SK-N-MC (cell line): ENCODE measurements at places on chromosomes 12 and 14.

DNA sequence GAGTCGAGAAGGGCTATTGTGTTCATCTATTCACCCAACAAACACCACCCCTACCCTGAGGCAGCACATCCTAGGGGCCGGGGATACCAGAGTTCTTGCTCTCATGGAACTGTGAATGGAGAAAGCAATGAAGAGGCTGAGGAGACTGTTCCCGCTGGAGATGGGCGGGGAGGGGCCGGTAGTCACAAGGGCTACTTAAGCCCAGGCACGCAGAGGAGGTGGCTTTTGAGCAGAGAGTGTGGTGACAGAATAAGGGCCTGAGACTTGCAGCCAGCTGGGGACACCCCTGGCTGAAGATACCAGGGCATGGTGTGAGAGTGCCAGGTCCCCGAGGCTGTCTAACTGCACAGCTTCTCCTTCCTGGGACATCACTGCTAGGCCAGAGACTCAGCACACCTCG is 114.1 kb upstream of the EVL start:
- no peak for DNase-seq

GRCh38 chr12:109160433-109160832 is 44.0 kb downstream of the ACACB start:
- DNase-seq, result no peak

- DNase-seq, result no peak
Observed at GRCh38 chr12:48631071-48631470, 51.0 kb downstream of the KANSL2 start.

GRCh38 chr12:98373025-98373554 is 142.3 kb upstream of the TMPO start:
- DNase-seq, result peak; percentile 81

GRCh38 chr14:65599375-65599774 is 186.8 kb downstream of the FUT8 start:
- DNase-seq, result no peak

GRCh38 chr12:123115409-123116121 is 35.3 kb downstream of the PITPNM2 start:
- no peak for DNase-seq

DNA sequence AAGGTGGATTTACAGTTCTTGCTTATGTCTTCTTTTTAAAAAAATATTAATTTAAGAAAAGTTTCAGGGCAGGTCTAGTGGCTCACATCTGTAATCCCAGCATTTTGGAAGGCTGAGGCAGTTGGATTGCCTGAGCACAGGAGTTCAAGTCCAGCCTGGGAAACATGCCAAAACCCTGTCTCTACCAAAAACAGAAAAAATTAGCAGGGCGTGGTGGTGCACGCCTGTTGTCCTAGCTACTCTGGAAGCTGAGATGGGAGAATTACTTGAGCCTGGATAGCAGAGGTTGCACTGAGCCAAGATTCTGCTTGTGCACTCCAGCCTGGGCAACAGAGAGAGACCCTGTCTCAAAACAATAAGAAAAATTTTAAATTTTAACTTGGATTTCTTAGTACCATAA is 5.4 kb upstream of the TAS2R46 start:
- no peak for DNase-seq

DNA sequence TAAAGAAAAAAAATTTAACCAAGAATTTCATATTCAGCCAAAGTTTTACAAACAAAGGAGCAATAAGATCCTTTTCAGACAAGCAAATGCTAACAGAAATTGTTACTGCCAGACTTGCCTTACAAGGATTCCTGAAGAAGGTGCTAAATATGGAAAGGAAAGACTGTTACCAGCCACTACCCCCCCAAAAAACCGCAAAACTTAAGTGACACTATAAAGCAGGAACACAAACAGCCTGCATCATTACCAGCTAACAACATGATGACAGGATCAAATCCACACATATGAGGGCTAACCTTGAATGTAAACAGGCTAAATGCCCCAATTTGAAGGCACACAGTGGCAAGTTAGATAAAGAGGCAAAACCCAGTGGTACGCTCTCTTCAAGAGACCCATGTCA is 55.7 kb downstream of the APOBEC1 start:
- no peak for DNase-seq

GRCh38 chr12:49131894-49132461 is 783 bp upstream of the TUBA1B start:
- DNase-seq, result peak; percentile 66

GRCh38 chr14:79600406-79600805 is 610.9 kb downstream of the DIO2 start:
- DNase-seq, result no peak

DNA sequence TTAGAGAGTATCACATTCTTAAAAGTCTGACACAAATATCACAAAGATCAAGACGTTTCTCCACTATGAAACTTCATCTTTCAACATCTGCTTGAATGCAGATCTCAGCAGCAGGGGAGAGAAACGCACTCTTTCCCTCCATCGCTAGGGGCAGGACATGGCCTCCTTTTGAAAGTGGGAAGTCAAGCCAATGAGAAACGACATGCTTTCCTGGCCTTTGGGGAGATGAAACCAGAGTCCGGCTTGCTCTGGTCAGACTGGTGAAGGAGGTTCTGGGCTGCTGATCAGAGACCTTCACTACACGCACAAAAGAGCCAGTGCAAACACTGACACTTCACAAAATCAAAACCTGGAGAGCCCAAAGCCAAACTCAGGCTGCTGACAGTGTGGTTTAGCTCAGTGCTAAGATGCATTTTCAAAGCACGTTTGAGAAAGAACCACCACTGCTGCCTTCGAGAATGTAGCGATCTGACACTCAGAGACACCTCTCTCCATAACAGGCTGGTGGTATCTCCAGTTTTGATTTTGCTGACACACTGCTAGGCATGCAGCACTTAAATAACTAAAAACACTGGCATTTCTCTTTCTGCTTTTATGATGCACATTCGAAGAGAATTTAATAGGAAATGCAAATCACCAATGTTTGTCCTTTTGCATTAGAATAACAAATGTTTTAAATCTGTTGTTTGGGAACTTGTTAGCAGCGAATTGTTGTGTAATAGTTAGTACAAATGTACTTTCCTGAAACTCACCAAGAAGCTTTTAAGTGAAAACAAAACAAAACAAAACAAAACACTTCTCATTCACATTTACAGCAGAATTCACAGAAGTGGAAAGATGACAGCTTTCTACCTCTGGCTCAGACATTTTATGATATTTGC is 93.9 kb upstream of the OVCH1 start:
- no peak for DNase-seq

DNA sequence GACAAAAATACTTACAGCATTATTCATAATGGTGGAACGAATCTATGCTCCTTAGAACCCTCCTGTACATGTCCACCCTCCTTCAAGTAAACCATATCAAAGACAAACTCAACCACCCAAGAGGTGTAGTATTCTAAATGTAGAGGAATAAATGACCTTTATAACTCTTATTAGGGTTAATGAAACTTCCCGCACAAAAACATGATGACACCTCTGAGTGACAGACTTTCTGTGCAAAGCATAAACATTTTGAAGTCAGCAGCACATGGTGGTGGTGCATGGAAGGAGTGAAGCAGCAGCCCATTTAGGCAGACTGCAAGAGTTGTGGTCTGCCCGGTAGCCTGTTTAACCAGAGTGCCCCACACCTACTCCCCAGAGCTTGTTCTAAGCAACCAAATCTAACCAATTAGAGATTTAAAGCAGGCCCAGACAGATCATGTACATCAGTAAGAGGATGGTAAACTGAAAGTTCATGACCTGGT is 615 bp upstream of the ASB8 start:
- no peak for DNase-seq

GRCh38 chr14:96240641-96241040 is 15.4 kb upstream of the BDKRB1 start:
- DNase-seq, result no peak

DNA sequence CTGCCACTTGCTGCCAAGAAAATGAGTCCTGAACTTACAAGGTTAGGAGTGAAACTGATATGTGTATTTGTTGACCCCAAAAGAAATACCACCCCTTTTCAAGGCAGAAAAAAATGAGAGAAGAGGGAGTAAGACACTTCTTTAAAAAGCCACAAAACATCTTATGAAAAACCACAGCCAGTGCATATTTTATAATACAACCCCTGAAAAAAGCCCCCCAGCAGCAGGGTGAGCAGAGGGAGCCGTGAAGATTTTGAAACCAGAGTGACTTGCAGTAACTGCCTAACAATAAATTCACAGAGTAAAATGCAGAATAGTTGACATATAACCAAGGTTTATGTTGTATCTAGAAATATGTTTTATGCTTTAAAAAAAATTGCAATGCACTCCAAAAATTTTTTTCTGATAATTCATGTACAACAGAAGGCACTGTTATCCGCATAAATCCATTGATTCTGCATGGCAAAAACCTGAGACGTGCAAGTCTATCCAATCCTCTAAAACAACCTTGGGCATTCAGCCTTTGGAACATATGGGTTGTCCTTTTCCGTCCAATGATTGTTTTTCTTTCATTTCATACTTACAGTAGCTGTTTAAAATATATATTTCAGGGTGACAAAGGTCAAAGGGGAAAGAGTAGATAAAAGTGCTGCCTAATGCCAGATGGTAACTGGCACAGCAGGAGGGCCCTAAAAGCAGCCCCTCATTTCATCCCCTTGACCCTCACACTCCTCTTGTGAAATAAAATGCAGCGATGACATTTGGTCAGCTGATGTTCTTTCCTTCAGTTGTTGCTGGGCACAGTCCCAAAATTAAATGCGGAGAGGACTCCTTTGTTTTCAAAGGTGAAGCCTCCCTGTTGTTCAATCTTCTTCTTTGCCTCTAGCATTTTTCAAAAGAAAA is 65.3 kb downstream of the IPO8 start:
- no peak for DNase-seq

DNA sequence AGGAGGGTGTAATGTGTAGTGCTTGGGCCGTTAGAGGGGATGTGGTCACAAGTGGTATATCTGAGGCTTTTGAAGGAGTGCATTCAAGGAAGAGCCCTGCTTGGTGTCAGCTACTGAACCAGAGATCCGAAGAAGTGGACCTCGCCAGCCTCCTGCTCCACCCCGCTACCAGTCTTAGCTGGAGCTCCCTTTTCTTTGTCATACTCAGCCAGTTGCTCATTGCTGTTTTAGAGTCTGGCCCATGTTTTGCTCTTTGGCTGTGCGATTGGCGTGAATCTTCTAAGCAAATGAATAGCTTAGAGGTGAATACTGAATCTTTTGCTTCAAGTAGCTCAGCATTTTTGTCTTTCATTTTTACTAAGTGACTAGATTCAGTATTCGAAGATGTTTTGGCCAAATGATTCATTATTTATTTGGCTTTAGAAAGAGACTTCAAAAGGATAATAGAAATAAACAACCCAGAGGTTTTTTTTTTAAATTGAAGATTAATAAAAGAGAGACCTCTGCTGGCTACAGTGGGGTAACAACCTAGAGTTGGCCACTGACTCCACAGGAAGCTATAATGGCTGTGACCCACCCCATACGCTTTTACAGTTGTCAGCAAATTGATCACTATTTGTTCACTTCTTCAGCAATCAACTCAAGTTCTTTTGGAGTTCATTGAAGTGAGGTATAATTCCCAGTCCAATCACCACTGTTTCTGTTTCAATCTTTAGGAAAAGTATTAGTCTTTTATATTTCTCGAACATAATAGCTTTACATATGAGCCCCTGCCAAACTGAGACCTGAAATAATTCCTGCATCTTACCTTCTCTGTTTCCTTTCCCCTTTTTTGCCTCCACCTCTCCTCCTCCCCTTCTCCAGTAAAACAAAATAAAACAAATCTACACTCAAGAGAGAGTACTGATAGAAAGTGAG is 19.9 kb downstream of the CDKN1B start:
- DNase-seq, result no peak

DNA sequence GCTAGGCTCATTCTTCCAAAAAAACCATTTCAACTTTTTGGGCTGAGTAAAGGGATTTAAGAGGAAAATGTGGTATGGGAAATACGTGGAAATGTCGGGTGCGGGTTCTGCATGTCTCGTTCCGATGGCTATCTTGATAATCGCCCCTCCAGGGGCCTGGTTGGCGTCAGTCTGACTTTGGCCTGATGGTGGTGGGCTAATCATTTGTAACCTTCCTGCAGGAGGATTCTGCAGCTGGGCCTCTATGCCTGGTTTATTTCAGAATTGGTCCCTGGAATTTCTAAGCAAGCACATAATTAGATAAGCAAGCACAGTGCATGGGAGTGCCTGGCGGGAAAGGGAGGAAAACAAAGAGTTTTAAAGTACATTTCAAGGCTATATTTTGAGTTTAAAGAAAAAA is 14.8 kb upstream of the SLC4A8 start:
- DNase-seq, result no peak

DNA sequence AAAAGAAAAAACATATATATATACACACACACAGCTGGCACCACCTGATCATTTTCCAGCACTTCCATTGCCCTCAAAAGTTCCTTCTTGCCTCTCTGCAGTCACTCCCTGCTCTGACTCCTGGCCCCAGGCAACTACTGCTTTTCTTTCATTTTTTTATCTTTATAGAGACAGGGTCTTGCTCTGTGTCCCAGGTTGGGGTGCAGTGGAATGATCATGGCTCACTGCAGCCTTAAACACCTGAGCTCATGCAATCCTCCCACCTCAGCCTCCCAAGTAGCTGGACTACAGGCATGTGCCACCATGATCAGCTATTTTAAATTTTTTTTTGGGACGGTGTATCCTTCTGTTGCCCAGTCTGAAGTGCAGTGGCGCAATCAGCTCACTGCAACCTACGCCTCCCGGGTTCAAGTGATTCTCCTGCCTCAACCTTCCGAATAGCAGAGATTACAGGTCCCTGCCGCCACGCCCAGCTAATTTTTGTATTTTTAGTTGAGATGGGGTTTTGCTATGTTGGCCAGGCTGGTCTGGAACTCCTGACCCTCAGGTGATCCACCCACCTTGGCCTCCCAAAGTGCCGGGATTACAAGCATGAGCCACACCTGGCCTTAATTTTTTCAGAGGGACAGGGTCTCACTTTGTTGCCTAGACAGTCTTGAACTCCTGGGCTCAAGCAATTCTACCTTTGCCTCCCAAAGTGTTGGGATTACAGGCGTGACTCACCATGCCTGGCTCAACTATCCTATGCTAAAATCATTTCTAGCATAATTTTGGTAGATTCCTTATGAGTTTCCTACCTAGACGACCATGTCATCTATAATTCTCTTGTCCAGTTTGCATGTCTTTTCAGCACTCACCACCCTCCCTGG is 7.8 kb downstream of the HSP90AA1 start:
- DNase-seq, result no peak

GRCh38 chr12:79455286-79455685 is 235.5 kb downstream of the PAWR start:
- DNase-seq, result no peak

DNA sequence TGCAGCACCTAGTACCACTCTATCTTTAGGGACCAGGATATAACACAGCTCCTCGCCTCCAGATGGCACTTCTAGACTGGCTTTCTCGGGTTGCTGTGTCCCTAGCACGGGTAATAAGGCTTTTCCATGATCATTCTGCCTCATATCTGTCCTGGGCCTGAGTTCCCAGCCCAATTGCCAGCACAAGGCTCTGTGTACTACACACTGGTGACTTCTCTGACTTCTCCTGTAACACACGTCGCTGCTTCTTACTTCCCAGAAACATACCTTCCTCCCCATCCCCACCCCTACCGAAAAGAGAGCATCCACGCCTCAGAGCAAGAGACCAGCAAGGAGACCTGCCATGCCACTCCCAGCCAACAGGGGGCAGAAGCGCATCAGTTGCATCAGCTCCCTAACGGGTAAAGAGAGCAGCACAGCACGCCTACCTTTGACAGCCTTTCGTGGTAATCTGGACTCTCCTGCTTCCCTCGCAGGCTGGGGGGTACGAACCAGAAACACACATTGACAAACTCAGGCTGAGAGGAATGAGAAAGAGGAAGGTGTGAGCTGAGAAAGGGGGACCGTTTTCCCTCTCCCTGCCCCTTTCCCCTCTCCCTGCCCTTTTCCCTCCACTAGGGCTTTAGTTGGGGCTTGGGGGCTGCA is 21.2 kb upstream of the ZNF740 start:
- DNase-seq, result no peak
